Fibroblast of villous mesenchyme (primary cell): ENCODE measurements at places on chromosomes 13 and 19. TPM values are rescaled to one million over a fixed set of nuclear protein-coding genes. Genes with fewer than 3 reads are reported as not detected.
A peak's percentile ranks its signal among the peaks of the same experiment; 100 is the strongest.

GRCh38 chr19:17296976-17297375 is 6.2 kb downstream of the ABHD8 start:
- no peak for DNase-seq

GRCh38 chr19:15971224-15971780 is 22.5 kb downstream of the OR10H4 start:
- no peak for DNase-seq

Gene TMEM221
- total RNA-seq, result not detected in 2 replicates

- no peak for DNase-seq
Measured at GRCh38 chr13:113367020-113367560, 3.2 kb upstream of the GRTP1 start.

DNA sequence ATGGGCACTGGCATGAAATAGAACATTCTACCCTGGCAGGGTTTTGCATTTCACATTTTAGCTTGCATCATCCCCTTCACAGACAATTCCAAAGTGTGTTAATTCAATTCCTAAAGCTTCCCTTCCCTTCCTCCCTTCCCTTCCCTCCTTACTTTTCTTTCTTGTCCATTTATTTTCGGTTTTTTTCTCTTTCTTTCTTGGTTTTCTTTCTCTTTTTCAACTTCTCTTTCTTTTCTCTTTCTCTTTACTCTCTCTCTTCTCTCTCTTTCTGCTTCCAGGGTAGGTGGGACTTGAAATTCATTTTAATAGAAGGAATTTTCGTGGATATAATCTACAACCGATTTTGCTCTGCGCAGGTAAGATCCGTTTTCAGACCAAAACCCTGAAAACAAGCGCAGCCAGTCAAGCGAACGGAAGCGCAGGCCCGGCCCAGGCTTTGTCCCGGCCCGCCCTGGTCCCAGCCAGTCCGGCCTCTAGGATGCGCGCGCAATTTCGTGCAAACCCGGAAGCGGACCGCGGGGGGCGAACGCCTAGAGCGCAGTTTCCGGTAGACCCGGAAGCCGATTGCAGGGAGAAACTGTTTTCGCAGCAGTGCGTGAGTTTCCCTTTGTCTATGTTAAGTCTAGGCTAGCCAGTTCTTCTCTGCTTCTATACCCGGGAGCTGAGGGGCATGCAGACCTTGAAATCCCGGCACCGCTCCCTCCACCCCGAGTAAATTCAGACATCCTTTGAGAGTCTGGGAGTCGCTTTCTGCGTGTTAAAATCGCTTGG is at the start of gene ZNF528:
Gene ZNF528 (plus strand): TSS at position 540 of the 771 bp plus-strand sequence. CDS start 4,165 bp downstream, outside the sequence.
- peak; percentile 95 for DNase-seq

Gene PRTN3
- total RNA-seq, result not detected in 2 replicates
